BJ (cell line): ENCODE measurements at places on chromosomes 6 and 20. TPM values are rescaled to one million over a fixed set of nuclear protein-coding genes. Genes with fewer than 3 reads are reported as not detected.

The SRXN1 gene
- 50.9 and 54.8 TPM in 2 replicates for polyA plus RNA-seq

The RTN4IP1 gene
- 3.1 and 4.9 TPM in 2 replicates for polyA plus RNA-seq

The RBBP8NL gene
- polyA plus RNA-seq, result not detected in 2 replicates

DNA sequence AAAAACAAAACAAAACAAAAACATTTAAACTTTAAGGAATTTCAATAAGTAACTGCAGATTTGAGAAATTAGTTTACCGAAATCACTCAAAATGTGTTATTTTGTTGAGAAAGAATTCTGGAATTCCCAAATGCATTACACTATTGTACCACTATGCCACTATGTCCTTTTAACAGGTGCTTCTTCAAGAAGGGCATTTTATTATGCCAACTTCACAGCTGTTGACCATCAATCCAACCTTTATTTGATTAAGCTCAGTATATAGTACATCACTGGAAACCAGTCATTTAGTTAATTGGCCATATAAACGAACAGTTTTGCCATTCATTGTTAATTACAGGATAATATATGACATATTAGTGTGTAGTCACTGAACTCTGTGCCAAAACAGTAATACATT, 221.7 kb downstream of the ARHGAP18 start:
- DNase-seq, result no peak

- no peak for DNase-seq
These were observed 665 bp downstream of the FASTKD5 start for GRCh38 chr20:3158968-3159431.
